ENCODE measurements at places on chromosomes 2 and 18.

GRCh38 chr2:191115804-191116203 is 35.0 kb downstream of the STAT4 start:
- DNase-seq: no peak

DNA sequence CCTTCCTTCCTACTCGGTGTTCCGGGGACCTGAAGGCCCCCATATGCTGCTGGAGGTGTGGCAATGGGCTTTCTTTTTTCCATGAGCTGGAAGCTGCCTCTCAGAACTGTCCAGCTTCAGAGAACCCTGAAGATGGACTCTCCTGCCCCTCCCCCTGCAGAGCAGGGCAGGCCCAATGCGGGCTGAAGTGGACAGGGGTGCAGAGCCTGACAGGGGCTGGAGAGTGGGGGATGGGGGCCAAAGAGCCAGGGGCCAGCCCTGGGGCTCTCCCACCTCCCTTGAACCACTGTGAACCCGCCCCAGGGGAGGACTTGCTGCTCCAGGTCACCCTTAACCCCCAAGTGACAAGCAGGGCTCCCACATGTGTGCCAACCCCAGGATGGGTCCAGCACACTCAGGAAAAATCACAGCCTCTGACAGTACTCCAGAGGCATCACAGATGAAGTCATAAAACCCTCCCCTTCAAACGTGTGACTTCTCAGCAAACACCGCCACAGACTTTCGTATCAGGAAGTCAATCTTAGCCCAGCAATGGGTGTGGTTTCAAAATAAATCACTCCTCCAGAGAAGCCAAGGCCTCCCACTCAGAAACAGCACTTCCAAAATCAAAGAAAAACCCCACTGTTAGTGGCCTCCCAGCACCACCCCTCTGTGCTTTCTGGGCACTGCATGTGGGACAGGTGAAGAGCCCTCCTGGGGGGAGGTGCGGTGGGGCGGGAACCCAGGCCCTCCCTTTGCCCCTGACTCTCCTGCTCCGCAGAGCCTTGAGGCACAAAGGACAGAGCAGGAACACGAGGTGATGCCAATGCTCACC is 135.8 kb downstream of the HDAC4 start:
- peak; percentile 52 for DNase-seq

DNA sequence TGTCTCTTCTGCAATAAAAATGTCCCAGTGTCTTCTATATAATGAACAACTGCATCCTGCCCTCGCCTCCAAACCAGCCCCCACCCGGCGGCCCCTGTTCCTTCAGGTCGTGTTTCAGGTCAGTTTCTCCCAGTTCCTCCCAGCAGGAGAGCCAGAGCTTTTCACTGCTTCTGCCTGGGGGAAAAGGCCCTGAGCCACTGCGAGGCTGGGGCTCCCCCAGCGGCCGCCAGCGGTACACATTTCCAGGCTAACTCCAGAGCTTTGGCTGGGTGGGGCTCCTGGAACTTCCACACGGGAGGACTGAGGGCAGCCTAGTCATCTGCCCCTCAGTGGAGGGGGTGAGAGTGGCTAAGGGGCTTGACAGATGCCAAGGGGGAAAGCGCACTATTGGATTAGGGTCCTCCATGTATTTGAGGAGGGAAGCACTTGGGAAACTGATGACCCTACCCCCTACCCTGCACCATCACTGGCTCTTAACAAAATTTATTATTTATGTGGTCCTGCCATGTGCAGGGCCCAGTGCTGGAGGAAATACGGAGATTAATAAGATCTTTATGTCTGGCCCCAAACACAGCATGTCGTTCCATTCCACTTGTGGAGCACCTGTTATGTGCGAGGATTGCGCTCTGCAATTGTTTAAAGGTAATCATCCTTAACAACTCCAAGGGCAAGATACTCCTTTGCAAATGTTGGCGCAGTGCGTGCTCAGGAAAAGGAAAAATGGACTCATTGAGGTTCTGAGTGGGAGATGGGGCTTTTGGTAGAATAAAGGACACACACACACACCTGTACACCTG is 17.3 kb upstream of the CYS1 start:
- no peak for DNase-seq

- no peak for DNase-seq
These were observed 36.2 kb downstream of the FTCDNL1 start for GRCh38 chr2:199814817-199815211.

- no peak for DNase-seq
These were observed 382.7 kb downstream of the HRH4 start for GRCh38 chr18:24843123-24843522.

GRCh38 chr2:24088821-24089359 is 4.3 kb upstream of the TP53I3 start:
- no peak for DNase-seq

DNA sequence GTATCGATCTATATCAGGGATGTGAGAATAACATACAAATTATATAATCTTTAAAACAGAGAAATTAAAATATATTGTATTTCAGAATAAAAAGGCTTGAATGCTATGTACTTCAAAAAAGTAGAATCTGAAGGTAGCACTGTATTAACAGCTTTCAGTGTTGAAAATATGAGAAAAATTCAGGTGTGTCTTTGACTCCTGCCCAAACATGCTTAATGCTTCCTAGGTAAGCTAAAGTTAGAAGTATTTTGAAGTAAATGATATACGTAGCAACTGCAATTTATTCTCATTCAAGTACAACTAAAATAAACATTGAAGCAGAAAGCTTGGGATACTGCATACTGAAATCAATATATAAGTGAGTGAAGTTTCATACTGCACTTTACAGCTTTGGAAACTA is 1082.0 kb upstream of the ACVR2A start:
- DNase-seq: no peak

GRCh38 chr2:191691898-191692297 is 14.0 kb downstream of the NABP1 start:
- DNase-seq: no peak

DNA sequence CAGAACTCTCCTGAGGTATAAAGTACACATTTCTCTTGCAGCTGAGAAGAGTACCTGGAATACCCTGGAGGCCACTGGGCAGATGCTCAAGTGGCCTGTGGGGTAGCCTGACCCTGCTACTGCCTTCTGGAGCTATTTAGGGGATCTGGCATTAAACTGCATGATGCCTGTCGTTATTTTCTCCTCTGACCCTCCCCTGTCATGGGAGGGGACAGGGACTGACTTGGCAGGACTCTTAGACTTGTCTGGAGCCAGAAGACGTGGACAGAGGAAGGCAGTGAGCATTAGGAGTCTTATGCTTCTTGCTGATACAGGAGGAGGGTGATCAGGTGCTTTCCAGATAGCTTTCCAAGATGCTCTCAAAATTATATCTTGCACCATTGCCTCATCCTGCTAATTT is 24.8 kb downstream of the CNRIP1 start:
- no peak for DNase-seq

DNA sequence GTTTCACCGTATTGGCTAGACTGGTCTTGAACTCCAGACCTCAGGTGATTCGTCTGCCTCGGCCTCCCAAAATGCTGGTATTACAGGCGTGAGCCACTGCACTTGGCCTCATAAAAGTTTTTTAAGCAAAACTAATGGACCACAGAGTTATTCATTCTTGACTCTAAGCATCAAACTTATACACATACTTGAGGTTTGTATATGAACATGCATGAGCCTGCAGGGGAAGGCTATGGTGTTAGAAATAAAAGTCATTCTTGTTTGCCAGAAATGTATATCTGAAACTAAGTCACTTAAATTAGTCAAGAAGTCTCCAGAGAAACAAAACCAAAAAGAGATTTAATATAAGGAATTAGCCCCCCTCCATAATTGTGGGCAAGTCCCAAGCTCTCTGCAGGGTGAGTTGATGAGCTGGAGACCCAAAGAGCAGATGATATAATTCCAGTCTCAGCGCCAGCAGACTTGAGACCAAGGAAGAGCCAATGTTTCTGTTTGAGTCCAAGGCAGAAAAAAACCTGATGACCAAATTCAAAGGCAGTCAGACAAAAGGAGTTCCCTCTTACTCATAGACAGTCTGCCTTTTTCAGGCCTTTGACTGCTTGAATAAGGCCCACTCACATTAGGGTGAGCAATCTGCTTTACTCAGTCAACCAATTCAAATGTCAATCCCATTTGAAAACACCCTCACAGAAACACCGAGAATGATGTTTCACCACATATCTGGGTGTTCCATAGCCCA is 69.0 kb upstream of the DSG1 start:
- no peak for DNase-seq

DNA sequence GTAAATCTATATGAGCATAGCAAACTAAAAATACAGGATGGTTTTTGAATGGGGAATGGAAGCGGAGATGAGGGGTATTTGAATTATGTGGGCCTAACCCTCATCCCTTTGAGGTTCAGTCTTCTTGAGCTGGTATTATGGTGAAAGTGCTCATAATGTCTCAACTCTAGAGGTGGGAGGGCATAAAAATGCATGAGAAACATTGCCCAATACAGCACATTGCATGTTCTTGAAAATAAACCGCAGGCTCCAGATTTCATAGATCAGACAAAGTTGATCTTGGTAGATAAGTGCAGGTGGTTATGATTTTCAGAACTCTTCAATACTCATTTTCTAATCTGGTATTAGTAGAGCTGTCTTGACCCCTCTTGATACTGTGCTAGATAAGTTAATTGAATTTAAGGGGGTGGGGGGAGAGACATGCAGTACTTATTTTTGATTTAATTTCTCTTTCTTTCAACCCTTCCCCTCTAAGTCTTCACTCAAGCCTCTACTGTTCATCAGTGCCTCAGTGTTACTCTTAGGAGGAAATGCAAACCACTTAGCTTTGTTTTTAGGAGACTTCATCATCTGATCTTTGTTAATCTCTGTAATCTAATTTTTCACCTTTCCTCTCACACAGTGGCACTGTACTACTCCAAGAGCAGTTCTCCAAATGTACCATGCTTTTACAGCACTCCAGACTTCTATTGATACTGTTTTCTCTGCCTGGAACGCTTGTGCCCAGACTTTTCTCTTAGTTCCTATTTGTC is 22.2 kb downstream of the XRCC5 start:
- no peak for DNase-seq

DNA sequence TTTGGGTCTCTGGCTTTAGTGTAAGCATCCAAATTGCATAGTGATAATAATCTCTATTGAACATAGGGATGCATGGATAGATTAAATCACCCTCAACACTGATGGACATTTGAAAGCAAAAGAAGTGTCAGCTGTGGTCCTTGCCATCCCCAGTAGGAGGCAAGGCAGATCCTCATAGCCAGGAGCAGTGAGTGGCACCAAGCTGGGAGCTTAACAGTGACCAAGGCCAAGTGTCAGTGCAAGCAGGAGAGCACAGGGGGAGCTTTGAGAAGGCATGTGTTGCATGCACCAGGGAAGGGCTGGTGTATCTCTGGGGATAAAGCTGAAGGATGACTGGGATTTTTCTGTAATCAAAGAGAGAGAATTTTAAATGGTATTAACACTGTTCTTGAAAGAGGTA is 14.7 kb downstream of the SLC14A1 start:
- DNase-seq: no peak

DNA sequence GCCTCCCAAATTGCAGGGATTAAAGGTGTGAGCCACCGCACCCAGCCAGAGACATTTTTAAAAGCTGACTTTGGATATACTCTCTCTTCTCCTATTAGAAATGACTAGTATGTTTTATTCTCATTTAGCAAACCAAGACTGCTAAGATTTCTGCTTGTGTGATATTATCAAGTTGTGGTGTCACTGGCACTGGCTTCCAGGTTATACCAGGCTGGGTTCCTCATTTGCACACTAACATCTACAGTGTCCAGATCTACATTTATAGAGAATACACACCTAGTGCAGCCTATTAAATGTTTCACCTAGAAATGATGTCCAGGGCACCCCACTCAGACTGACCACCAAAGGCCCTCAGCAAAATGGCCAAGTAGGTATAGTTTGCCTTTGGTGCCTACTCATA is 265.3 kb upstream of the STON1 start:
- no peak for DNase-seq

GRCh38 chr2:104866122-104866864 is 12.4 kb downstream of the POU3F3 start:
- DNase-seq: no peak

DNA sequence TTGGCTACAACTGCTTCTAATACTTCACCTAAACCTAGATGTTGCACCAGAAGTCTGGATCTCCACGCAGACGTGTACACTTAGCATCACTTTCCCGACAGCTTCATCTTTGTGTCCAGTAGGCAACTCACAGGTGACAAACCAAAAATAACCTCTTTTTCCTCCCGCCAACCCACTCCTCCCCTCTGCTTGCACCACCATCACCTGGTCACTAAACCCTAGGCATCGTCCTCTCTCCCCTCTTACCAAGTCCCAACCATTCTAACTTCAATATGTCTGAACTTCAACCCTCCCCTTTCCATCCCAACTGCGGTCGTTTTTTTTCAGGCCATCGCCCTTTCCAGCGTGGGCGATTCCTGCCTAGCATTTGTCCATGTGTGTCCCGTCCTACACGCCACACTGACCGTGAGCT is 413 bp upstream of the CHMP3 start:
- DNase-seq: no peak

GRCh38 chr18:29034113-29034856 is 857.4 kb upstream of the CDH2 start:
- DNase-seq: no peak

- DNase-seq: no peak
These were observed 23.9 kb downstream of the SESTD1 start for GRCh38 chr2:179240481-179241451.

- DNase-seq: no peak
These were observed 43.2 kb upstream of the SOS1 start for GRCh38 chr2:39164089-39164488.

GRCh38 chr2:126463892-126464674 is 191.9 kb upstream of the GYPC start:
- DNase-seq: no peak

DNA sequence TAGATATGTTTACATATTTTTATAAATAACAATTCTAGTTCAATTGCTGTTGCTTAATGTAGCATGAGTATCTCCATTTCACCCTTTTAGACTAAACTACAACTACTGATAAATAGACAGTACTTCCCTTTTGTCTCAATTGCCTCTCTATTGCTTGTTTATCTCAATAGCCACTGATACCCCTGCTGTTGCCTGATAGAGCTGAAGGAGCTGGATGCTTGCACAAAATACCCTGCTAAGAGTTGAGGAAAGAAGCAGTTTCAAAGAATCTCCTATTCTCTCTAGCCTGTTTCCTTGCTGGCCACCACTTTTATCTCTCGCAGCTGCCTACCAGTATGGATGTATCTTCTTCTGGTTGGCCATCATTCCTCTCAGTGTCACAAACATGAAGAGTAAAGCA is 16.9 kb upstream of the ZNF804A start:
- DNase-seq: no peak

DNA sequence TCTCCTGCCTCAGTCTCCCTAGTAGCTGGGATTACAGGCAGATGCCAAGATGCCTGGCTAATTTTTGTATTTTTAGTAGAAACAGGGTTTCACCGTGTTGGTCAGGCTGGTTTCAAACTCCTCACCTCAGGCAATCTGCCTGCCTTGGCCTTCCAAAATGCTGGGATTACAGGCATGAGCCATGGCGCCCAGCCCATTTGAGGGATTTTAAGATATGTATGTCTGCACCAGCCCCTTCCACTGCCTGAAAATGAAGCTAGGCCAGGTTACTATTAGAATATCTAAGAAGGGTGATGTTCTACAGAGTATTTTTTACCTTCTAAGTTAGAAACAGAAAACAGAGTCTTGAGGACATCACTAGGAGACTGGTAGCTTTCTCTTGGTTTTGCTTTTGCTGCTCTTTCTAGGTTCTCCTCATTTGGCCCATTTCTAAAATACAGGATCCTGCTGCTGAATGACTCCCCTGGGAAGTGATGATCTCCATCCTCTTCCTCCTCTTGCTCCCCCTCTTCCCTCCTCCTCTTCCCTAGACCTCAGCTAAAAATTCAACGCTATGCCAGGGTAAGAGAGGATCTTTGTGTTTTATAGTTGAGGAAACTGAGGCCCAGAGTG is 118.5 kb downstream of the MYCN start:
- DNase-seq: no peak

- no peak for DNase-seq
These were observed 366.3 kb downstream of the NYAP2 start for GRCh38 chr2:225765820-225766219.

Data from stimulated activated CD4-positive, alpha-beta T cell treated with anti-CD3 and anti-CD28 coated beads, Interleukin-15, amount 100 ng/mL, for 48 hours (primary cell).